ENCODE measurements at places on chromosomes 16 and 17. TPM values are rescaled to one million over a fixed set of nuclear protein-coding genes. Genes with fewer than 3 reads are reported as not detected.

KRT20 gene
- total RNA-seq = not detected

CPSF4L gene
- total RNA-seq = not detected

TMEM231 gene
- 6.6 TPM for total RNA-seq

SEC14L5 gene
- total RNA-seq = not detected

CDH13 gene
- total RNA-seq = not detected

DERL2 gene
- 128 TPM for total RNA-seq

DOC2B gene
- total RNA-seq = 17.9 TPM

CTU2 gene
- total RNA-seq = 39.0 TPM

LGALS9B gene
- not detected for total RNA-seq

GLP2R gene
- total RNA-seq = not detected

KRT28 gene
- not detected for total RNA-seq

CHST5 gene
- 0.14 TPM for total RNA-seq

ITGB3 gene
- total RNA-seq = not detected

KRTAP9-4 gene
- not detected for total RNA-seq

ALOXE3 gene
- not detected for total RNA-seq

TMEM238L gene
- not detected for total RNA-seq

CHST4 gene
- not detected for total RNA-seq

HAGH gene
- total RNA-seq = 39.5 TPM

KRT33A gene
- not detected for total RNA-seq

FA2H gene
- not detected for total RNA-seq

MYH1 gene
- total RNA-seq = not detected

ZFHX3 gene
- 0.50 TPM for total RNA-seq

PDIA2 gene
- not detected for total RNA-seq

XAF1 gene
- 53.7 TPM for total RNA-seq

BTBD17 gene
- total RNA-seq = not detected

MYH11 gene
- total RNA-seq = not detected

EME2 gene
- 34.8 TPM for total RNA-seq

HS3ST2 gene
- total RNA-seq = not detected

GNG13 gene
- not detected for total RNA-seq

PLLP gene
- 0.67 TPM for total RNA-seq

KCNG4 gene
- not detected for total RNA-seq

KCNH6 gene
- total RNA-seq = not detected

AURKB gene
- 90.2 TPM for total RNA-seq

ABCA8 gene
- not detected for total RNA-seq

KRT32 gene
- not detected for total RNA-seq

TNFRSF17 gene
- not detected for total RNA-seq

SLC13A2 gene
- total RNA-seq = not detected

ZNF597 gene
- 2.7 TPM for total RNA-seq

KRT25 gene
- not detected for total RNA-seq

C16orf96 gene
- not detected for total RNA-seq

NPIPB9 gene
- total RNA-seq = 7.8 TPM

GJD3 gene
- total RNA-seq = not detected

GRAP gene
- total RNA-seq = 8.2 TPM

TBX21 gene
- total RNA-seq = 437 TPM

Measured in natural killer cell treated with Interleukin-12 subunit alpha and Interleukin-12 subunit beta and Interleukin-15 and Interleukin-18, amount 100 ng/mL, for 72 hours (primary cell).